Heart right ventricle (tissue), 16 donors: ENCODE measurements at places on chromosomes 7 and 10. TPM values are rescaled to one million over a fixed set of nuclear protein-coding genes. Genes with fewer than 3 reads are reported as not detected.

Gene TYW1B
- total RNA-seq, result 1.9 TPM

Gene ATRNL1
- total RNA-seq, result not detected

Gene SAMD9
- 5.6 TPM for total RNA-seq

Gene KCNH2
- total RNA-seq, result 67.9 TPM

GRCh38 chr7:999149-999879 lies 16.3 kb downstream of the CYP2W1 start:
- H3K4me1 ChIP-seq, result no peaks in the 10 kb centered on the region
- no peak overlapping the region for H3K27ac ChIP-seq
- no peaks in the 10 kb centered on the region for H3K27me3 ChIP-seq
- no peak for DNase-seq

DNA sequence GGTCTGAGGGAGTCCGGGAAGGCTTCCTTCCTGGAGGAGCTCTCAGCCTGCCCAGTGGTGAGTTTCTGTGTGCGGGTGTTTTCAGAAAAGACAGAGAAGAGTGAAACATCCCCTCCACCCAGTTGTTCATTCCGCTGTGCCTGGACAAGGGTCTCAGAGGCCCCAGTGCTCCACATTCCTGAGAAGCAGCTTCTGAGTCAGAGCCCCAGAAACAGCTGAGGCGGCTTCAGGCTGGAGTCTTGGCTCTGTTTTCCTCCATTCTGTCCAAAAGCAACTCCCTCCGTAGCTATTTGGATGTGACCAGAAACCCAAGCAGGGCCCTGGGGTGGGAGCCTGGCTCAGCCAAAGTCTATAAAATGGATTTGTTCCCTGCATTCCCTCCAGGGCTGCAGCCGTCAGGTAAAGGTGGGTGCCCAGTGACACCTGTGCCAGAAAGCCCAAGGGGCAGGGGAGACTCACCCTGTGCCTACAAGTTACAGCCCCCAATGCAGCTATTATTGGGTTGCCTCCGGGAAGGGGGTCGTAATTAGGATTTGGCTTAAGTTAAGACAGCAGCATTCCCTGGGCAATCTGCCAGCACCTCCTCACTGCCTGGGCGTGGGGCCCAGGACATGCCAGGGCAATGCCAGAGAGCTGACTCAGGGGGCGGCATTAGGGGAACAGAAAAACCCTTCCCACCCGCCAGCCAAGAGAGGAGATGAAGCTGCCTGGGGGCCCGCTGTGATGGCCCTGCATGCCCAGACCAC lies 13.1 kb upstream of the CAMK2G start:
- H3K4me1 ChIP-seq, result peaks cover 32% of the 10 kb centered on the region
- H3K27ac ChIP-seq, result peak overlapping the region; percentile 50
- H3K27me3 ChIP-seq, result no peaks in the 10 kb centered on the region
